Upper lobe of left lung (tissue), 6 donors: ENCODE measurements at places on chromosomes 5 and 9. TPM values are rescaled to one million over a fixed set of nuclear protein-coding genes. Genes with fewer than 3 reads are reported as not detected.

DNA sequence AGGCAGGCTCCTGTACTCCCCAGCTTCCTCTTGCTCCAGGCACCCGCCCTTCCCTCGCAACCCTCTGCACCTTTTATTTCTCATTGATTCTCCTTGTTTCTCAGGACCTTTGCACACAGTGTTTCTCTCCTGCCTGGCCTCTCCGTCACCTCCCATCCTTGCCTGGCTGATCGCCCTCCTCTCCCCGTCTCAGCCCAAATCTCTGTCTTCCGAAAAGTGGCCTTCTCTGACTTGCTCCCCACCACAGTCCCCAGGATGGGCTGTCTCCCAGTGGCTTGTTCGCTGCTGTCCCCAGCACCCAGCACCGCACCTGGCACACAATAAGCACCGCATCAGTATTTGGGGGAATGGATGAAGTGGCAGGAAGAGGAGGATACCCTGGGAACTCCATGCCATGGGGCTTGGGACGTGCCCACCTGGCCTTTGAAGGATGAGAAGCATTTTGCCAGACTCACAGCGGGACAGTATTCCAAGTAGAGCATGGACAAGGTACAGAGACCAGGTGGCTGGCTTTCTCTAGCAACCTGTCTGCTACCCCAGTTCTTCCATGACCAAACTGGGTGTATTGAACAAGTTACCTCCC, 62.5 kb downstream of the LMX1B start:
- H3K4me1 ChIP-seq = peaks cover 8% of the 10 kb centered on the region
- no peaks in the 10 kb centered on the region for H3K27me3 ChIP-seq
- no peak for DNase-seq

DNA sequence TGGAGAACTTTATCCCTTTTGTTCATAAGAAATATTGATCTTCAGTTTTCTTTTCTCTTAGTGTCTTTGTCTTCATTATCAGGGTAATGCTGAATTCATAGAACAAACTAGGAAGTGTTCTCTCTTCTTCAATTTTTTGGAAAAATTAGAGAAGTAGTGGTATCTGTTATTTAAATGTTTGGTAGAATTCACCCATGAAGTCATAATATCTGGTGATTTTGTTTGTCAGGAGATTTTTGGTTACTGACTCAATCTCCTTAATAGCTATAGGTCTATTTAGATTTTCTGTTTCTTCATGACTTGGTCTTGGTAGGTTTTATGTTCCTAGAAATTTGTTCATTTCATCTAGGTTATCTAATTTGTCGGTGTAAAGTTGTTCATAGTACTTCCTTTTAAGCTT, 45.4 kb upstream of the STARD4 start:
- H3K27me3 ChIP-seq = no peaks in the 10 kb centered on the region
- no peaks in the 10 kb centered on the region for H3K36me3 ChIP-seq
- DNase-seq = no peak
- H3K4me1 ChIP-seq = peaks cover under 1% of the 10 kb centered on the region

DNA sequence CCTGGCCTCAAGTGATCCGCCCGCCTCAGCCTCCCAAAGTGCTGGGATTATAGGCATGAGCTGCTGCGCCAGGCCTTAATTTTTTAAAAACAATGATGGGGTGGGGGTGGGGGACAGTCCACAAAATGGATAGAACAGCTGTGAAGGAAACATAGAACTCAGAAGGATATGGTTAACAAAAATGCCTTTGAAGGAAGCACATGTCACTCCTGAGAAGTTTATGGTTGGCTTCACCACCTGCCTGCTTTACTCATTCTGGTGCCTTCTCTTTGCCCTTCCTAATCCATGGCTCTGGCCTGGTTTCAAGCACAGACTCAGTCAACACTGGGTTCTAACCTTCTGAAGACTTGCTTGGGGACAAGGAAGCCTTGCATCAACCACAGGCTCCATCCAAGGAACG, 10.3 kb downstream of the BAG1 start:
- no peaks in the 10 kb centered on the region for H3K4me1 ChIP-seq
- no peak overlapping the region for H3K27ac ChIP-seq
- no peaks in the 10 kb centered on the region for H3K27me3 ChIP-seq
- H3K36me3 ChIP-seq = peaks cover 86% of the 10 kb centered on the region
- H3K4me3 ChIP-seq = no peak overlapping the region

GPX8 gene
- total RNA-seq = 2.1 TPM

LRRC19 gene
- 0.37 TPM for total RNA-seq

- H3K4me3 ChIP-seq = no peak overlapping the region
- H3K27ac ChIP-seq = no peak overlapping the region
- H3K27me3 ChIP-seq = no peaks in the 10 kb centered on the region
- no peak for DNase-seq
- no peaks in the 10 kb centered on the region for H3K4me1 ChIP-seq
These were observed 43.8 kb downstream of the UNC5A start for GRCh38 chr5:176854164-176854563.

DNA sequence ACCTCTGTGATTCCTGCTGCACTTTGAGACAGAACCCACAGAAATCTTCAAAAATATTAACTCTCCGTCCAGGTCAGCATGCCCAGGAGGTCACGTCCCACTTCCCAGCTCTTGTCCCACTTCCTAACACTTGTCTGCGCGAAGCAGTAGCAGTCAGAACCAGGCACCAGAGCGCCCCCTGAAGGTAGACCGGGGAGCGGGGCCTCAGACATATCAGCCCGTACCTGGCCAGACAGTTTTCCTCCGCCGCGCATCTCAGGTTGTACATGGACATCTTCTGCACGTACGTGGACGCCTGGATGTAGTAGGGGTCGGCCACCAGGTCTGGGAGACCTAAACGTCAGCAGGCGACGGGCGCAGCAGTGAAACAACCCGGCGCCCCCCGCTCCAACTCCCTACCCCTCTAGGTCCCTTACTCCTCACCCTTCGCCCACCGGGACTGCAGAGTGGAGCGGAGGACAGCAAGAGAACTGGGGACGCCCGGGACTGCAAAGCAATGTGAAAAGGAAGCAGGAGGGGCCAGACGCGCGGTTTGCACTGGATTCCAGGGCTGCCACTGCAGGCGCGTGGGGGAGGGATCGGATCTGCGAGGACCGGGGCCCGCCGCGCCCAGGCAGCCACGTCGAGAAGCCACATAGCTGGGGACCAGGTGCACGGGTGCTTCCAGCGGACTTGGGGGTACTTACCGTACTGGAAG, 1.2 kb downstream of the LOX start:
- peaks cover 27% of the 10 kb centered on the region for H3K4me1 ChIP-seq
- peak overlapping the region; percentile 51 for H3K4me3 ChIP-seq
- DNase-seq = peak; percentile 84
- H3K36me3 ChIP-seq = no peaks in the 10 kb centered on the region

GRCh38 chr5:116645627-116646026, 71.0 kb upstream of the SEMA6A start:
- H3K4me1 ChIP-seq = no peaks in the 10 kb centered on the region
- no peak for DNase-seq
- H3K27me3 ChIP-seq = no peaks in the 10 kb centered on the region
- no peaks in the 10 kb centered on the region for H3K36me3 ChIP-seq
- no peak overlapping the region for H3K27ac ChIP-seq
